H9 (cell line): ENCODE measurements at places on chromosomes 7 and 10. TPM values are rescaled to one million over a fixed set of nuclear protein-coding genes. Genes with fewer than 3 reads are reported as not detected.

The GSDME gene
- total RNA-seq, result 5.5 and 5.8 TPM in 2 replicates

The NUTM2A gene
- total RNA-seq, result 0.83 and 1.1 TPM in 2 replicates

The FAM237B gene
- total RNA-seq, result not detected in 2 replicates

DNA sequence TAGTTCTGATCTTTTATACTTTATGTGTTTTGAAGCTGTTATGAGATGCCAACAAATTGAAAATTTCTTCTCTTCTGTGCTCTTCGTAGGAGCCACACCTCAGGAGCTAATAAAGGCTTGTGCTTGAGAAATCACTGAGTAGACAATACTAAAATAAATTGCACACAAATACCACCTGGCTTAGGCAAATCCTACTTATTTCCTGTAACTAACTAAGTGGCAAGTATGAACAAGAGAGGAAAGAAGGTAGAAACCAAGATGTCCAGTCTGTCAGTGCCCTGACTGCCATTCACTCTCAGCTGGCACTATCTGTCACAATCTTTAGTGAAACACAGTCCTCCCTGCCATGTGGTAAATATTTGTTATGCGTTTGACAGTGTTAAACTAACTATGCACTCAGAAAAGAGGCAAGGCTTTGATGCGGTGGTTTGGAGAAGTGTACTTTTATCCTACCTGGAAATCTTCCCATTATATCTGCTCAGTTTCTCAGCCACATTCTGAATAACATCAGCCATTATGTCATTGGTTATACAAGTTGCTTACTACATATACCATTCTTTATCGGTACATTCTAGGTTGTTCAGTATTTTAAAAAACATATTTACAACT, 293.4 kb upstream of the VWC2 start:
- DNase-seq, result no peak

GRCh38 chr10:6625428-6625827, 45.4 kb upstream of the PRKCQ start:
- DNase-seq, result no peak

DNA sequence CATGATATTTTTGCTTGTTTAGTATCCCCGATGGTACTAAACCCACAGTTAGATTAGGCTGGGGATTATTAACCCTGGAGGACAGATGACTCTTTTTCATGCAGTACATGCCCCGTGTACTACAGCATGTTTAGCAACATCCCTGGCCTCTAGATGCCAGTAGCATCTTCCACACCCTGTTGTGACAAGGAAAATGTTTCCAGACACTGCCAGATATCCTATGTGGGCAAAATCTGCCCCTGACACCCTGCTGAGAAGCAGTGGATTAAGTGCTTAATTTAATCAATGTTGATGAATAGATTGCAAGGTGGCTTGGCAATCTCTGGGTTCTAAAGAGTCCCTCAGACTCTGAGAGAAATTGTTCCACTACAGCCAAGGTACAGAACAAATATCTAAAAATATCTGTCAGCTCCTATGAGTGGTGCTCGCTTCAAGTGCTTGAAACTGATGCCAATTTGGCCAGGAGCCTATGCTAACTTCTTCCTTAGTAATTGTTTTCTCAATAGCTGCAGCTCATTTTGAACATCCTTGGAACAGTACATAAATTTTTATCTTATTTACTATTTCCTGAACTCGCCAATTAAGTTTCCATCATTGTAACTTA, 247.0 kb downstream of the SORCS1 start:
- no peak for DNase-seq

DNA sequence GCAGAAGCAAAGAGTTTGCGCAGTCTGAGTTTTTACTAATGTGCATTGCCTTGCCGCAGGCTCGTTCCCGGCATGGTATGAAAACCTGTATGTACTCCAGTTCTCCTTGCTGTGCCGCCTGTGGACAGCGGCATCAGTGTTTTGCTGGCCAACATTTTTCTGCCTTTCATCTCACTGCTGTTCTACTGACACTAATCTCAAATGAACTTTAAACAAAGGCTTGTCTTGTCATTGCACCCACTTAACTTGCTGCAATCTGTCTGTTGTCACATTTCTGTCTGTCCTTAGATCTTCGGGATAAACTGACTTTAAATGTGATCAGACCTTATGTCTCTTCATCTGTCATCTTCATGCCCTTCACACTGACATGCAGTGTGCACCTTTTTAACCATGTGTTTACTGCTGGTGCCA, 71.7 kb upstream of the ZNRF2 start:
- DNase-seq, result no peak

DNA sequence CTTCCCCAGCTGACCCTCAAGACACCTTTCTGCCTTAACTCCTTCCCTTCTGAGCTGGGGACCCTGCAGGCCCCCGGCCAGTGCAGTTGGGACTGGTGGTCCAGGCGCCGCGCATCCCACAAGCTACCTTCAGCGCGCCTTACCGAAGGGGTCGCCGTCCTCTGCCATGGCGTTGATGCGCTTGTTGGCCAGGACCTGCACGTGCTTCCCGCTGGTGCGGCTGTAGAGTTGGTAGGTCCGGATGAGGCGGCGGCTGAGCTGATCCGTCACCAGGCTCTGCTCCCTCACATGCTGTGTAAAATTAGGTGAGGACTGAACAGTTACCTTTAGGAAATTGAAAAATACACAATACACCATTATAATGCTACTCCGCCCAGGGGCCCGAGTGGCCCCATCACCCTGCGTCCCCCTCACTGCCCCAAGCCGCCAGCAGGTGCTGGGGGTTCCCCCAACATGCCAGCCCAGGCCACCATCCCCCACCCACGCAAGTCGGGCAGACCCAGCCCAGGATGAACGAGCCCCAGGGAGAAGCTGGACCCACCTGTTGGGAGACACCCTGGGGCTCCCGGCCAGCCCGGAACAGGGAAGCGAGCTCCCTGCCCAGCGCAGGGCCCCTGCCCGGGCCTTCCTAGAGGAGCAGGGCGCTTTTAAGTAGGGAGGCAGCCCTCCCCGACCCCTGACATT, 1.2 kb downstream of the FGF8 start:
- DNase-seq, result peak; percentile 70

DNA sequence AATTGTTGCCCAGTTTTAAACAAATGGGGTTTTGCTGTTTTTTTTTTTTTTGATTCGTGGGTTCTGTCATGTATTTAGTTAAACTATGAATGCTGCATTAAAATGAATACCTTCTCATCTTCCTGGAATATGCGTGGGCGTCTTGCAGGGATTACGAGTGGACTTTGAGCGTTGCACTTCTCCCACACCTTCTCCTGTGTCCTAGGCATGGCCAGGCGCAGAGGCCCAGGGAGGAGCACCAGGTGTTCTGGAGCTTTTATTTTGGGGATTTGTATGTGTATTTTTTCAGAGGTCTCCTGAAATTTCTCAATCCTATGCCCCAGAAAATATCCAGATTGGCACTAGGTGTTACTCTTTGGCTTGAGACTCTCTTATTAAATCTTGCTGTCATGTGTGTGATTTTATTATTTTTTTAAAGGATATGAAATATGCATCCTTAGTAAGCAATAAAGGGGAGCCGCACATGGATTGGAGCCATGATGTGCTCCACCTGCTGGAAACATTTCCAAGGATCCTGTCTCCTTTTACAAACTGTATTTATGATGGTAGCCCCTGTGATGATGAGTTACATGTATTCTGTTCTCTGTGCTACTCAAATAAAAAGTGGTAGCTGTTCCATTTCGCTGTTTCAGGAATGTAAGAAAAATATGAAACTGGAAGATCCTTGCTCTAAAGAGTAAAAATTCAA, 482.2 kb upstream of the KLF6 start:
- DNase-seq, result no peak

DNA sequence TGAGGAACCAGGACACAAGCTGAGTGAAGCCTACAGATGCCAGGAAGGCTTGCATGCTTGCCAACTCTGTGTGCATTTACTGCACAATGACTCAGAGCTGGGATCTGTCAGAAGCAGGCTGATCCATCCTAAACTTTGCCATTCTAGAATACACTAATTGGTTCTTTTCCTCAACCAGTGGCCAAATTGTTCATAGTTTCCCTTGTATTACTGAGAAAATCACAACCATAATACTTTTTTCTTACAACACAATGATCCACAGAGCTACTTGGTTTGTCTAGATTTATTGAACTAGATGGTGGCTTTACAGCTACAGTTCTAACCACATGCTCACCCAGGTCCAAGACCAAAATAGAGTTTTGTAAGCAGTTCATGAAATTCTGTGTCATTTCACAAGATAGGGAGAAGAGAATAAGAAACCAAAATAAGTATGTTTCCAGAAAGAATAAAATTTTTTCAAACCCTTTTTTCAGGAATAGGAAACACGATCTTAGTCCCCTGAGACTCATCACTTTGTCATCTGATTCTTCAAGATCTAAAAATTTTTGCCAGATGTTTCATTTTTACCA, 21.0 kb upstream of the LRRC17 start:
- DNase-seq, result no peak

- no peak for DNase-seq
These were observed 107.3 kb downstream of the HGF start for GRCh38 chr7:81662531-81662930.

GRCh38 chr10:96133135-96133534, 3.0 kb downstream of the ZNF518A start:
- DNase-seq, result no peak

GRCh38 chr7:123773481-123773880, 24.7 kb upstream of the WASL start:
- DNase-seq, result no peak

- DNase-seq, result no peak
These were observed 21.6 kb downstream of the DKK1 start for GRCh38 chr10:52335665-52336064.

GRCh38 chr10:44956717-44957706, 2.6 kb upstream of the RASSF4 start:
- no peak for DNase-seq

- DNase-seq, result no peak
These were observed 9.0 kb upstream of the TACR2 start for GRCh38 chr10:69425511-69426298.

DNA sequence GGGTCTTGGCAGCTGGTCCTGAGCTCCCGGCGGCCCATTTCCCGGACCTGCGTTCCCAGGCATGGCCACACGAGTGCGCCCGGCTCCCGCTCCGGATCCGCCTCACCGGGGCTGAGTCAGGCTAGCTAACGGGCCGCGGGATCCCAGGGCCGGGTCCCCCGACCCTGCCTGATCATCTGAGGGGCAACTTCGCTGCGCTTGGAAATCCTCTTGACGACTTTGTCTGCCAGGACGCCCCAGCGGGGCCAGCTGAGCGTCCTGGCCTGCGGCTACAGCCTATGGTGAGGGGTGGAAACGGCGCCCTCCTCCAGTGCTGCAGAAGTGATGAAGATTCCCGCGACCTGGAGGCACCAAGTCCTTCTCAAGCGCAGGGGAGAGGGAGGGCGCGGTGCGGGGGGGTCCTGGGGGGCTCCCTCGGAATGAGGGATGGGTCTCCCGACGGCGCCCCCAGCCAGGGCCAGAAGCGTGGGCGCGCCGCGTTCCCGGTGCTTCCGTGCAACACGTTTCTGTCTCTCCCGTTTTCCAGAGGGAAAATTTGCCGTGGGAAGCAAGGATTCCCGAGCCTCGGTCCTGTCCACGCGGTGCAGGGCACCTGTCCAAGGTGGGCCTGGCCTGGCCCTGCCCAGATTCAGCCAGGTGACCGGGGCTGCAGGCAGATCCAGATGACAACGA, 212.4 kb downstream of the CCSER2 start:
- peak; percentile 88 for DNase-seq
